Karpas-422 (cell line): ENCODE measurements at places on chromosomes 1 and 21. TPM values are rescaled to one million over a fixed set of nuclear protein-coding genes. Genes with fewer than 3 reads are reported as not detected.

Gene LPAR3
- not detected in 2 replicates for total RNA-seq

Gene PAFAH2
- 1.6 and 3.6 TPM in 2 replicates for total RNA-seq

Gene PPP1R12B
- 8.4 and 9.0 TPM in 2 replicates for total RNA-seq

Gene GNG4
- not detected in 2 replicates for total RNA-seq

Gene TTC13
- 11.2 and 14.0 TPM in 2 replicates for total RNA-seq

Gene DNAH14
- not detected in 2 replicates for total RNA-seq

Gene SLFNL1
- total RNA-seq: 0.89 and 1.5 TPM in 2 replicates

Gene MIS18A
- total RNA-seq: 15.4 and 17.2 TPM in 2 replicates

Gene KRTAP19-3
- not detected in 2 replicates for total RNA-seq

Gene MANEAL
- 27.8 and 31.6 TPM in 2 replicates for total RNA-seq

Gene WNT3A
- not detected in 2 replicates for total RNA-seq

Gene SAMD13
- 1.6 and 3.1 TPM in 2 replicates for total RNA-seq

Gene IL10
- total RNA-seq: not detected in 2 replicates

Gene OR2T35
- not detected in 2 replicates for total RNA-seq

Gene FYB2
- total RNA-seq: not detected in 2 replicates

Gene TNFRSF4
- total RNA-seq: not detected in 2 replicates

Gene TMEM52
- not detected in 2 replicates for total RNA-seq

Gene COL8A2
- total RNA-seq: 0.04 TPM in 1 of 2 replicates, not detected in the other

Gene CCT3
- 325 and 443 TPM in 2 replicates for total RNA-seq
